Activated T-helper 2 cell treated with anti-CD3 and anti-CD28 coated beads, Interferon-gamma antibody, Interleukin-2, Interleukin-4, amounts not matched to agents 10 μg/mL and 5 μg/mL and 100 μg/mL, durations not matched to agents 14 hours and 24 hours and 36 hours (primary cell): ENCODE measurements at places on chromosomes 11 and 22. TPM values are rescaled to one million over a fixed set of nuclear protein-coding genes. Genes with fewer than 3 reads are reported as not detected.

Gene OR8D4
- total RNA-seq, result not detected in 2 replicates

Gene YPEL1
- total RNA-seq, result 1.5 and 1.9 TPM in 2 replicates

Gene TENM4
- not detected in 2 replicates for total RNA-seq

Gene FLRT1
- not detected in 2 replicates for total RNA-seq

- H3K27me3 ChIP-seq, result peaks cover 10% of the 10 kb centered on the region
- no peaks in the 10 kb centered on the region for H3K36me3 ChIP-seq
- H3K4me3 ChIP-seq, result no peak overlapping the region
- no peak overlapping the region for H3K27ac ChIP-seq
- H3K4me1 ChIP-seq, result no peaks in the 10 kb centered on the region
- no peak for DNase-seq
These were observed 10.6 kb upstream of the IFTAP start for GRCh38 chr11:36583667-36584066.

- H3K4me3 ChIP-seq, result no peak overlapping the region
- no peaks in the 10 kb centered on the region for H3K27me3 ChIP-seq
- no peak for DNase-seq
- H3K27ac ChIP-seq, result no peak overlapping the region
- peaks cover 4% of the 10 kb centered on the region for H3K4me1 ChIP-seq
These were observed 39.6 kb downstream of the CSNK2A3 start for GRCh38 chr11:11313426-11313825.

DNA sequence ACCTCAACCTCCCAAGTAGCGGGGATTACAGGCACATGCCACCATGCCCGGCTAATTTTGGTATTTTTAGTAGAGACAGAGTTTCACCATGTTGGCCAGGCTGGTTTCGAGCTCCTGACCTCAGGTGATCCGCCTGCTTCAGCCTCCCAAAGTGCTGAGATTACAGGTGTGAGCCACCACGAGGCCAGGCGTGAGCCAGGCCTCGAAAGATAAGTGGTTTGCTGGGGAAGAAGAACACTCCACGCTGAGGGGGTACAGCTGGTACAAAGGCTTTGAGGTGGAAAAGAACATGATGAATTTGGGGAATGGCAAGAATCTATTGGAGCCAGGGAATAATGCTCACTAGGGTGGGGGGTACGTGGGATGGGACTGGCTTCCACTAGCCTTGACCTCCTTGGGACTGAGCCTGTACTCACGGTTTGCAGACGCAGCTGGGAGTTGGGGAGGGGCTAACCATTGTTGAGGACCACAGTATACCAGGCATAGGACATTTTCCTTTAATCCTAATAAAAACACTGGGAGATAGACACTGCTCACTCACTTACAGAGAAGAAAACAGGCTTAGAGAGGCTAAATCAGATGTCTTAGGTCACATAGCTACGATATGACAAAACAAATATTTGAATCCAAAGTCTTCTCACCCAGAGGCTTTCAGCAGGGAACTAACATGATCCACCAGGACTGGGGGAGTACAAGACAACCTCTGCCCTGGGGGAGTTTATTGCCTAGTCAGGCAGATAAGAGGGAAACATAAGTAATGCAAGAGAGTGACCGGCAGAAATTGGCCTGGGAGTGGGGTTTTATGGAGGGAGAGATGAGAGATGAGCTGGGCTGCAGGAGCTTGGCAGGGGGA is 4.9 kb downstream of the SLCO2B1 start:
- DNase-seq, result no peak
- peaks cover 11% of the 10 kb centered on the region for H3K27me3 ChIP-seq
- H3K4me3 ChIP-seq, result no peak overlapping the region
- H3K27ac ChIP-seq, result no peak overlapping the region

DNA sequence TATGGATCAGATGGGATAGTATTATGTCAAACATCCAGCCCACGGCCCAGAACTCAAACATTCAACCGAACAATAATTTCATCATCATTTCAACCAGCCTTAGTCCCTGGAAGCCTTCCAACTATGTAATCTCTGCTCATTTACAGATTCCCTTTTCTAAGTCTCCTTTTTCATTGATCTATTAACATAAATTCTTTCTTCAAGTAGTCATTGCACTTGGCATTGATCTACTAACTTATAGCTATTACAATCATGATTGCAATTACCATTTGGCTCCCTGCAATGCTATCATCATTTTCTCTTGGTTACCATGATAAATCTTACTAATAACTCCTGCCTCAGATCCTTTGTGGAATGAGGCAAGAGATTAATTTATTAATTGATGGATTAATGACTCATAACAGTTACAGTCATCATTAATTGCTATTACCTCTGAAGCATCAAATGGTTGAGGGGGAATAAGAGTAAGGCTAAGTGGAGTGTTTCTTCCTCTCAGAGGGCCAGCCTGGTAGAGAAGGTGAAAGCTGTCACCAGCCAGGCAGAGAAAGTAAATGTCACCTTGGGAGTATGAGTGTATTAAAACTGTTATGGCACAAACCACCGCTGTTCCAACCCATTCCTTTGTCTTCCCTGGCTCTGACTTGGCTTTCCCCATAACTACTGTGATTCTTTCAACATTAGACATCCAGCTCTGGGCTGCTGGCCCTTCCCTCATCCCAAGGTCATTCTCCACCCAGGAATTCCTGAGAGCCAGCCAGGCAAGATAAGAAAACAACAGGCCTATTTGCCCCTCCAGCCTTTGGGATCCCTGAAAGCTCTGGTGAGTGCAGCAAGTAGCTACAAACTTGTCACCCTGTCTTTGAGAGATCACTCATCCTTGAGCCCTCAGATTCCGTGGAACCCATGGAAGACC is 174.7 kb downstream of the RRAS2 start:
- peaks cover 9% of the 10 kb centered on the region for H3K27me3 ChIP-seq
- no peak overlapping the region for H3K4me3 ChIP-seq
- DNase-seq, result no peak
- no peaks in the 10 kb centered on the region for H3K36me3 ChIP-seq
- no peaks in the 10 kb centered on the region for H3K4me1 ChIP-seq

GRCh38 chr22:28574159-28574788 is 105.4 kb downstream of the TTC28 start:
- H3K4me1 ChIP-seq, result no peaks in the 10 kb centered on the region
- peaks cover 50% of the 10 kb centered on the region for H3K27me3 ChIP-seq
- no peak for DNase-seq
- no peaks in the 10 kb centered on the region for H3K36me3 ChIP-seq
- no peak overlapping the region for H3K27ac ChIP-seq
- H3K4me3 ChIP-seq, result no peak overlapping the region
